ENCODE measurements at places on chromosomes 2 and 18.

- DNase-seq, result no peak
Measured at GRCh38 chr2:20159411-20160070, 65.4 kb downstream of the SDC1 start.

DNA sequence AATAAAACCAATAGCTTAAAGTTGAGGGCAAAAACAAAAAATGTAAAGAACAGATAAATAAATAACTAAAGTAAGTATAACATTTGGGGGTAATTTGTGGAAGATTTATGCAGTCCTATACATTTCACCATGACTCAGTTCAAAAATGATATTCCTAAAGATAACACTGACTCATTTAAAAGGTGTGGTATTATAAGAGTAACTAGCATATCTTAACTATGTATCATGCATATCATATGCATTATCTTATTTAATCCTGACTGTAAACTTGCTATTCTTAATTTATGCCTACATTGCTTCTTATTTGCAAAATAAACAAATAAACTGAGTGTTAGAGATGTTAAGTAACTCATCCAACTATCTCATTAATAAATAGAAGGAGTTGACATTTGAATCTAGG lies 726.5 kb upstream of the PKDCC start:
- no peak for DNase-seq

GRCh38 chr2:76759634-76760366 lies 762.4 kb downstream of the LRRTM4 start:
- no peak for DNase-seq

- peak; percentile 14 for DNase-seq
Measured at GRCh38 chr18:55384551-55385275, 203.3 kb downstream of the TCF4 start.

DNA sequence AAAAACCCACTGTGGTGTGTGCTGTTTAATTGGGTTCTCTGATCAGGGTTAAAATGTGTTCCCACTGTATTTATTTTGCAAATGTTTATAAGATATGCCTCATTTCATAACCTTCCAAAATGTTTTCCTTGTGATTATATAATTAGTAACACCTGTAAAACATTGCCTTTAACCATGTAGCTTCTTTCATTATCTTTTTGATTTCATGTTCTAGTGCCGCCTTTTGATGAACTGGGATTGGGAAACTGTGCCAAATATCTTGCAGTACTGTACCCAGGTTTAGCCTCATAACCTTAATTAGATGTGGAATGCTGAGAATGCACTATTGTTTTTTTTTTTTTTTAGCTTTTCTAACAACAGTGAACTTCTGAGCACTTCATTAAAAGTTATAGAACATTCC lies 96.9 kb downstream of the TANC1 start:
- DNase-seq, result no peak

DNA sequence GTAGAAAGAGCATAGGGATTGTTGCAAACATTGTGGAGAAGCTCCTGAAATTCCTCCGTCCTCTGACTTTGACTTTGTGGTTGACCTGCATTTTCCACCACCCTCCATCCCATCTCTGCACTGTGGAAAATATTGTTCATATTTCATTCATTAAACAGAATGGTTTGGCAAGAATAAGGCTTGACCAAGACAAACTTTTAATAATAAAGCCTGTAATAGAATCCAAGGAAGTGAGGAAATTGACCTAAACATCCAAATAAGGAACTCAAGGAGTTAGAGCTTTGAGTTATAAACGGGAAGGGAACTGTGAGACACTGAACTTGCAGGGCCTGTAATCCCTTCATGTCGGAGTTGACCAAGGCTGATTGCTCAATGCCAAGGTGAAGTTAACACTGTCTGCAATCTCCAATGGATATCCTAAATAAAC lies 115.2 kb downstream of the GFPT1 start:
- DNase-seq, result no peak

DNA sequence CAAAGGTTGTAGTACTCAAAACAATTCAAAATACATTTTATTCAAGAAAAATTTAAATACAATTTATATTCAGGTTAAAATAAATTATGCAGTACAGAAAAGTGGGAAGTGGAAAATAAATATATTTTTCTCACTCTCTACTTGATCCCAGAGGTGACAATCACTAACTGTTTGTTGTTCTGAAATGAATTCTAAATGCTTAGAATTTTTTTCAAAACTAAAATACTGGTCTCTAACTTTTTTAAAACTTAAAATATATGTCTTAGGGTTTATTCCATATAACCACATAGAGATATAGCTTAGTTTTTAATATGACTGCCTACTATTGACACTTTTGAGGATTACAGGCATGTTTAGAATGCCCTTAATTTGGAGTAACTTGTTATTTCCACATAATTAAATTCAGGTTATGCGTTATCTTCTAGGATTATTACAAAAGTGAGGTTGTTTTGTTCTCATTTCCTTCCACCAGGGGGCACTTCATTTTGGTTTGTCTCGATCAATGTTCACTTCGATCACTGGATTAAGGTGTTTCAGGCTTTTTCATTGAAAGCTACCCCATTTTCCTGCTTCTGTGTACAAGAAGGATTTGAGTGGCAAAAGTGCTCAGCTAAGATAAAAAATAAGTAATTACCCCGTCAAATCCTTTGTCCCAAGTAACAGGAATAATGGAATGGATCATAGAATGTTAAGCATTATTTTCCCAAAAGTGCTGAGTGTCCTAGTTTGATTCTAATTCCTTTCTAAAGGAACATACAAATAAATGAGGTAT lies 27.1 kb upstream of the TFPI start:
- DNase-seq, result no peak

DNA sequence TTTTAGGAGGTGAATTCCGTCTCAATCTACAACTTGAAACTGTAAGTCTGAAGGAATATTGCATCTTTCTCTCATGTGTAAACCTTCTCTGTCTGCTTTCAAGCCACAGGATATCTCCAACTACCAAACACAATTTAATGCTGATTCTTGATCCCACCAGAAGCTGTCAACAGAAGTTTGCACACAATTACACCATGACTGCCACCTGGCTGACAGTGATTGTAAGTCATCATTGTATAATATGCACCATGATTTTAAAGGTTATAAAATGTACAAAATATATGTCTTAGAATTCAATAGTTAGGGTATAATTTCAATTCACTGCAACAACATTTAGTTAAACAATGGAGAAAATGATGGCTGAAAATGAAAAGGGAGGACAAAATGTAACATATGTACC lies 18.4 kb downstream of the PREPL start:
- no peak for DNase-seq

DNA sequence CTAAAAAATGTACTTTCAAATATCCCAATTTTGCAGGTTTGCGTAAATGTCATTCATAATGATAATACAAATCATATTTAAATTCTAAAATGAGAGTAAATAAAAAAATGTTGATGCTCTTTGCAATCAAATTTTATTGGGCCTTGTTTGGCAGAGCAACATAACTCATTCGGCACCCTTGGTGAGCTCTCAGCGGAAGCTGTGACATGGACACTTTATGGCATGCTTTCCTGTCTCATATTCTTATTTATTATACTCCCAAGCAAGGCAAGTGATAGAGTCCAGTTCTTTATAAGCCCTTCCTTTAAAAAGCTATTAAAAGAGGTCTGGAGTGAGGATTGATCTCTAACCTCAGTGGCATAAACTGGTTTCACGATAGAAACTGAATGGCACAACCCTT lies 1493.2 kb upstream of the NXPH2 start:
- DNase-seq, result no peak

DNA sequence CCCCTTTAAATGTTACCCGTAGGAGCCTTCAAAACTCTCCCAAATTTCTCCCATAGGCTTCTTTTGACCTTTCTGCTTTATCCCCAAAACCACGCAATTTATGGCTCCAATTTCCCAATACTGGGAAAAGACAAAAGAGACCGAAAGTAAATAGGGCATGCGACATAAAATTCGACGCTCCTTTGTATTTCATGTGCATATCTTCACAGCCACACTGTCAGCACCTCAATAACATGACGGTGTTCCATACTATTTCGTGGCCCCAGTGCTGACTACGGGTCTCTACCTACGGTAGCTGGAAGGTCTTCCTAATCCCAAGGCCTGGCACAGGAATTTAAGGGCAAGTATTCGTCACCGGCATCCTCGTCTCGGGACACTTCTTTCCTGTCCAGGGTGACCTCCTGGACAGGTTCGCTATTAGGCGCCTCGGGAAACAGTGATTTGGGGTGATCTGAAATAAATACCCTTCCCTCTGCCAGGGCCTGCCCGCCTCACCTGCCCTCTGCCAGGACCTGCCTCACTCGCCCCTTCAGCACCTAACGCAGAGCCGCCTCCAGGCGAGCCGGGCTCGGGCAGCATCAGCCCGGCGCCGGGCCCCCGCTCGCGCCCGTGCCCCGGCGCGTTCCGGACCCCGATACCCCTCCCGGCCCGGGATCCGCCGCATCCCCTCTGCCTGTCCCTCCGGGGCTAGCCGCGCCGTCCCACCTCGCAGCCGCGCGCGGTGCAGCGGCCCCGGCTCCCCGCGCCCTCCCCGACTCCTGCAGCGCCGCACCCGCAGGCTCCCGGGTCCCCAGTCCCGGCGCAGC lies 680 bp downstream of the DTNB start:
- peak; percentile 69 for DNase-seq

- no peak for DNase-seq
Measured at GRCh38 chr18:9803063-9803697, 82.6 kb upstream of the TXNDC2 start.

GRCh38 chr18:35386600-35387100 lies 9.5 kb upstream of the ZNF396 start:
- peak; percentile 65 for DNase-seq

DNA sequence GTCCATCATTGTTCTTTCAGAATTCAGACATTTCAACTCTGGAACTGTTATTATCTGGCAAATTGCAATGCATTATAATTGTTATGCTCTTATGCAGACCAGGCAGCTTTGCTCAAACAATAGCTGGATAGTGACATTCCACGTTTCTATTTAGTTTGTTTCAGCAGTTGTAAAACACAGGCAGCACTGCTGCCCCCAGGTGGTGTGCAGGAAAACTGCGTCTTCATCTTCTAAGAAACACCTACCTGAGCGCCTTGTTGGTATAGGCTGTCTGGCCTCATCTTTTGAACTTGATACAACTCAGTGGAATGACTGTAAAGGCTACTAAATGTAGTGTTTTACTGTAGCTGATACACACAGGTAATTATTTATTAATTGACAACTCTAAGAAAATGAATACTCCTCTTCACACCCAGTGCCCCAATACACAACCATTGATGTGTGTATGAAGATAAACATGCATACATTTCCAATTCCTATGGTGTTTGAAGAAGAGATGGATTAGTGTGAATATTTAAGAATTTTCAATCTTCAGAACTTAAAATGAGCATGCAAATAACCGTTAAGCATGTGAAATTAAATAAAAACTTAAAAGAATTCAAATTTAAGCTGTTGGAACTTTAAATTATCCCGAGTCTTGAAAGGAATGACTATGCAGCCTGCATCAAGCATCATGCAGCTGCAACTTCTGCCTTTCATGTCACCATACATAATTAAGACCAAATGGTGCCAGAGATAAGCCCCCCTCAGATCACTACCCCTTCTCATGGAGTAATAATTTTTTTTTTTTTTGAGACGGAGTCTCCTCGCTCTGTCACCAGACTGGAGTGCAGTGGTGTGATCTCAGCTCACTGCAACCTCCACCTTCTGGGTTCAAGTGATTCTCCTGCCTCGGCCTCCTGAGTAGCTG lies 85.6 kb downstream of the CD8B2 start:
- DNase-seq, result no peak

DNA sequence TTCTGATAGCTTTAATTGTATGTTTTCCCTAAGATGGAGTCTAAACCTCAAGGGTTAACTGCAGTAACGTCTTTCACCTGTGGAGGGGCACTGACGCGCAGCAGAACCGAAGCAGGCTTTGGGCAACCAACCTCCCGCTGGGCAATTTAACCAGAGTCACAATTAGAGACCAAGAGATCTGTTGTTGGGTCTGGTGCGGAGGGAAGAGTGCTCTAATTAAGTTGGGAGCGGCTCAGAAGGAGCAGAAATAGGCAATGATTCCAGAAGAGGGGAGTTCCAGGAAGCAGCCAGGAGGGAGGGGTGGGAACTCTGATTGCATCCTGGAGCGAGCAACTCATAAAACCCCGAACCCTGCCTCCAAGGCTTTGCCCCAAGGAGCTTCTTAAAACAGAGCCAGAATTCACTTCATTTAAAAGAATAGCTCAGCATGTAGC lies 245.8 kb downstream of the PAX3 start:
- DNase-seq, result peak; percentile 14

- no peak for DNase-seq
Measured at GRCh38 chr2:162330881-162331280, 12.4 kb upstream of the IFIH1 start.

- DNase-seq, result no peak
Measured at GRCh38 chr18:77935342-77935741, 685.7 kb downstream of the GALR1 start.

- no peak for DNase-seq
Measured at GRCh38 chr2:25499157-25499556, 157.4 kb upstream of the DNMT3A start.

GRCh38 chr2:142270990-142271389 lies 140.2 kb upstream of the LRP1B start:
- DNase-seq, result no peak

- no peak for DNase-seq
Measured at GRCh38 chr2:75140288-75140687, 59.0 kb downstream of the TACR1 start.

- peak; percentile 41 for DNase-seq
Measured at GRCh38 chr2:69188182-69188900, 175.4 kb downstream of the ANTXR1 start.

- DNase-seq, result no peak
Measured at GRCh38 chr18:45920367-45920766, 46.8 kb downstream of the EPG5 start.

- no peak for DNase-seq
Measured at GRCh38 chr18:9103376-9103873, 926 bp downstream of the NDUFV2 start.

All from NCI-H187 (cell line).